ENCODE measurements at places on chromosomes 12 and 14.

DNA sequence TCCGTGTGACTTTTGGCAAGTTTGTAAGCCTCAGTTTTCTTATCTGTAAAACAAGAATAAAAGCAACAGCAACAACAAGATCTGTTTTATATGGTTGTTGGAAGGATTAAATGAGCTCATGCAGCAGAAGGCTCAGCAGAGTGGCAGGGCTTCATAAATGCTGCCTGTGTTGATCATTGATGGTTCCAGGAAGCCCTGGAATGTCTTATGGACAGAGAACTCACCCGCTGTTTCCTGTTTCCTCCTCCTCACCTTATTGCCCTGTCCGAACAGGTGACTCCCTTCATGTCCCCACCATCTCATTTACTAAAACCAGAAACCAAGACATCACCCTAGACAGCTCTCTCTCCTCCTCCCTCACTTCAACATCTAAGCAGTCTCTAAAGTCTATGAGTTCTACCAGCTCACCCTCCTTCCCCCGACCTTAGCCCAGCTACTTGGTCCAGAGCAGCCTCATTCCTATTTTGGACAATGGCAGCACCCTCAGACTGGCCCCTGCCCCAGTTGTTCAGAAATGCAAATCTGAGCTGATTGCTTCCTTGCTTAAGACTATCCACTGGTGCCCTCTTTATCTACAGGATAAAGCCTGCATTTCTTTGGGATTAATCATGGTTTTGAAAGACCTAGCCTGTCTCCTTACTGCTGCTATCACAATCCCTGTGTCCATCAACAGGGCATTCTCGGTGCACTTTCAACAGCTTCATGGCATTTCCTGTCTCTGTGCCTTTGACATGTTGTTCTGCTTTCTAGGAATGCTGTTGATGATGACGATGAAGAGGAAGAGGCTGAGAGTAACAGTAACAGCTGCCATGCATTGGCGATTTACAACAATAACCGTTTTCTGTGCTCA lies 21.4 kb upstream of the GSG1 start:
- DNase-seq: no peak

DNA sequence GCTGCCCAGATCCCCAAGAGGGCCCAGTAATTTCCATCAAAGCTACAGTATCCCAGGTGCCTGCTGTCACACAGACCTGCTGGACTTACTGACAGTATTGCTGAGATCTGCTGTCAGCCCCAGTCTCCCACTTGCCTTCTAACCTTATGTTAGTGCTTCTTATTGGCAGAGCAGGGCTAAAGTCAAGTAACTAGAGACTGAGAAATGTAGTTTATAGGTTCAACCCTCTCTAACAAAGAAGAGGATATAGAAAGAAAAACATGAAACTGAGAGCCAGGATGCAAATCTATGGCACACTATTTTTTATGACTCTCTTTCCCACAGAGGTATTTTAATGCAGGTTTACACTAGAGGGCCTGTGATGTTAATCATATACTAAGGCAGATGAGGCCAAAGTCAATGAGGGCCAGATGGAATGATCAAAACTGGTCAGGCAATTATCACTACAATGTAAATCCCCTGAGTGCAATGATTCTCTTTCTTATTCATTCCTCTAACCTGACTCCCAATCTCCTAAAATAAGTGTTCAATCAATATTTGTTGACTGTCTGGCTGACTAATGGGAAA lies 781.9 kb downstream of the VRK1 start:
- no peak for DNase-seq

- DNase-seq: no peak
Observed at GRCh38 chr12:20370866-20371519, 2.7 kb downstream of the PDE3A start.

DNA sequence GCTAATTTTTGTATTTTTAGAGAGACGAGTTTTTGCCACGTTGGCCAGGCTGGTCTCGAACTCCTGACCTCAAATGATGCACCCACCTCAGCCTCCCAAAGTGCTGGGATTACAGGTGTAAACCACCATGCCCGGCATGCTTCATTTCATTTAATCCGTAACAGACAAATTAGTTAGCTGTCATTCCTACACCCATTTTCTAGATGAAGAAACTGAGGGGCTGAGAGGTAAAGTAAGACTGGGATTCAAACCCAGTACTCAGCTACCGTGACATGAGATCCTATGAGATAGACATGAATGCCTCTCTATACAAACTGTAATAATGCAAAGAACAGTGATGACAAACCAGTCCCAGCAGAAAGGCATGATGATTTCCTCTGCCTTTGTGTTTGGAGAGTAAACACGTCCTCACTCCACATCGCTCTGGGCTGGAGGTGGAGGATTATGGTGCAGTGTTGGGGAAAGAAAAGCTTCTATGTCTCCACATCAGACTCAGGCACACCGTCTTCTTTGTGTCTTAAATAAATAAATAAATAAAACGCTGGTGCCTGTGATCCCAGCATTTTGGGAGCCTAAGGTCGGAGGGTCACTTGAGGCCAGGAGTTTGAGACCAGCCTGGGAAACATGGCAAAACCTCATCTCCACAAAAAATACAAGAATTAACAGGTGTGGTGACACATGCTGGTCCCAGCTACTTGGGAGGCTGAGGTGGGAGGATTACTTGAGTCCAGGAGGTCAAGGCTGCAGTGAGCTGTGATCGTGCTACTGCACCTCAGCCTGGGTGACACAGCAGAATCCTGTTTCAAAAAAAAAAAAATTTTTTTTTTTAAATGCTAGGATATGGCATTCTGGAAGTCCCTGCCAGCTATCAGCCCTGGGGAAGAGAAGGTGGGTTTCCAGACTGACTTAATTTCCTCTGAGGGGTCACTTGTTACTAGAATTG lies 10.5 kb downstream of the VSX2 start:
- no peak for DNase-seq

DNA sequence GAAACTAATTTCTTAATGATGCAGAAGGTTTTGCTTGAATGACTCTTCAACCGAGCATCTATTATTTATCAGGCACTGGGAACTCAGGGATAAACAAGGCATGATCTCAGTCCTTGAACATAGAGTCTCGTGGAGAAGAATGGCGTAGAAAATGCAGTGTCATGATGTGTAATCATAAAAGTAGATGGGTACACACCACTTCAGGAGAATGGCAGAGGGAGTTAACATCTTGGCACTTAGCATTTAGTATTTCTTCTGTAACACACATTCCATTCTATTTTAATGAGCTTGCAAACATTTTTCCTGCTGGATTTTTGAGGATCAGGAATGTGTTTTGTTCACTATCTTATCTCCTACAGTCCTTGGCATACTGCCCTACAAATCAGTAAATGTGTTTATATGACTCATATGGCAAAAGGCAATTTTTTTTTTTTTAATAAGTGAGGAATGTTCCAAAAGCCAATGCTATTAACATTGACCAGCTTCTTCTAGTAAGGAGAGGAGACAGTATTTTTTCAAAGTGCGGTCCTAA lies 3.8 kb downstream of the TXNRD1 start:
- DNase-seq: peak; percentile 55

- DNase-seq: no peak
Observed at GRCh38 chr12:58139894-58140293, 198.5 kb downstream of the ATP23 start.

- DNase-seq: no peak
Observed at GRCh38 chr12:123951467-123951866, 21.2 kb downstream of the CCDC92 start.

DNA sequence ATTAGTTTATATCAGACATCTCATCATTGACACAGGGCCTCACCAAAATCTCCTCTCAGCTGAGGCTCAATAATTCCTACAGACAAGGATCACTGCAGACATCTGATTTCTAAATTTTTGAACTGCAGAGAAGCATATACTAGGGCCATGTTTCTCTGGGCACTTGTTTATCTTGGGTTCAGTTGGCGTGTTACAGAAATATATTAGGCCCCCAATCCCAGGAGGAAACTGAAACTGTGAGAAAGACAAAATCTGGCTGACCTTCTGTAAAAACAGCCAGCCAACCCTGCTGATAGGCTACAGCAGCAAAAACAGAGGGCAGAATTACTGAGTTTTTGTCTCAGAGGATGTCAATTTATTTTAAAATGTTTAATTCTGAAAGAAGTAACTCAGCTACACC lies 634.6 kb downstream of the ETNK1 start:
- no peak for DNase-seq

- no peak for DNase-seq
Observed at GRCh38 chr12:3961591-3961990, 88.4 kb upstream of the PARP11 start.

- DNase-seq: no peak
Observed at GRCh38 chr14:23162800-23163199, 20.7 kb downstream of the SLC7A8 start.

- no peak for DNase-seq
Observed at GRCh38 chr12:59432057-59432456, 163.8 kb upstream of the SLC16A7 start.

DNA sequence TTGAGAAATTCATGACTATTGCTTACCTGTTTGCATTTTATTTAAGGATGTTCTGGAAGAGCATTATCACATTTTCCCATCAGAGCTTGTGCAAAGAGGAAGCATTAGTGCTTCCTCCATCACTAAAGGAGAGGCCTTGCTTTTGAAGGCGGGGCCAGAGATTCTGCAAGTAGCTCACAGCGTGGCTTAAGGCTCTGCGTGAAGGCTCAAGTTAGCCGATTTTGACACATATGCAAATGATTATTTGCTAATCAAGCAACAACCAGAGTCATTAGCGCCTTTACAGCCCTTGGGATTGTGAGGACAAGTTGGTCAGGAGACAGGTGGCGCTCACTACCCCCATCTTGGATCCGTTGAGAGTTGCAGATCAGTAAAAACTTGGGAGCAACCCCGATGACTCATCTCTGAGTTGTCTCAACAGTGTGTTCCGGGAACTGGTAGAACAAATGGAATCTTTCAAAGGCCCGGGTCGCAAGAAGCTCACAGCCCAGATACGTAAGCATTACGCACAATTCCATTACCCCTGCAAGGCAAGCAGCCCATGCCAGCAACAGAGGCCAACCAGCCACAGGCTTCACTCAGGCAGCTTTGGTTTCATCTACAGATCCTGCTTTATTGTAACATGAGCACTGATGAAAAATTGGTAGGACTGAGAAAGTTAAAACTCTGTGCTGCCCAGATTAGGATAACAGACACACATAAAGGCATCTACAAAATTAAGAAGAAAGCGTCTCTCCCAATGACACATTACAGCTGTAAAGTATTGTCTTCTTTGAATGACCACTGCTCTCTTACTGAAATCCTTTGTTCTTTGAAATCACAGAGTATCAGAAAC lies 34.9 kb upstream of the SPTSSA start:
- peak; percentile 83 for DNase-seq

DNA sequence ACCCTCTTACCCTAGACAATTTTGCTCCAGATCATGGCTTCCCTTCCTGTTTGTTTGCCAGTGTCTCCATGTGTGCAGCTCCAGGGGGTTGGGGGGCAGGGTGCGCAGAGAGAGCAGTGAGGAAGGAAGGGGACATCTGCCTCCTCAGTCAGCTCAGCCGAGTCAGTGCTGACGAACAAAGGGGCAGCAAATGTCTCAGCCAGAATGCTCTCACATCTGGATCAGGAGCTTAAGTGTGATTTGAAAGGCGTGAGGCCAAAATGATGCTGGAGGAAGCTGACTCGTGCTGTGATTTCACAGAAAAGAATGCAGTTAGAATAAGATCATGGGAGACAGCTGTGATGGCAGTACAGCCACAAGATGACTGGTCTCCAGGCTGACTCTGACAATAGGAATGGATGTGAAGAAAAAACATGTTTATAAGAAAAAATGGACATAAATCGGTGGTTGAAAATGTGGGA lies 27.1 kb upstream of the CDK17 start:
- DNase-seq: no peak

- peak; percentile 8 for DNase-seq
Observed at GRCh38 chr12:13316587-13317246, 120.2 kb downstream of the EMP1 start.

- DNase-seq: no peak
Observed at GRCh38 chr12:22307811-22308210, 26.7 kb downstream of the ST8SIA1 start.

DNA sequence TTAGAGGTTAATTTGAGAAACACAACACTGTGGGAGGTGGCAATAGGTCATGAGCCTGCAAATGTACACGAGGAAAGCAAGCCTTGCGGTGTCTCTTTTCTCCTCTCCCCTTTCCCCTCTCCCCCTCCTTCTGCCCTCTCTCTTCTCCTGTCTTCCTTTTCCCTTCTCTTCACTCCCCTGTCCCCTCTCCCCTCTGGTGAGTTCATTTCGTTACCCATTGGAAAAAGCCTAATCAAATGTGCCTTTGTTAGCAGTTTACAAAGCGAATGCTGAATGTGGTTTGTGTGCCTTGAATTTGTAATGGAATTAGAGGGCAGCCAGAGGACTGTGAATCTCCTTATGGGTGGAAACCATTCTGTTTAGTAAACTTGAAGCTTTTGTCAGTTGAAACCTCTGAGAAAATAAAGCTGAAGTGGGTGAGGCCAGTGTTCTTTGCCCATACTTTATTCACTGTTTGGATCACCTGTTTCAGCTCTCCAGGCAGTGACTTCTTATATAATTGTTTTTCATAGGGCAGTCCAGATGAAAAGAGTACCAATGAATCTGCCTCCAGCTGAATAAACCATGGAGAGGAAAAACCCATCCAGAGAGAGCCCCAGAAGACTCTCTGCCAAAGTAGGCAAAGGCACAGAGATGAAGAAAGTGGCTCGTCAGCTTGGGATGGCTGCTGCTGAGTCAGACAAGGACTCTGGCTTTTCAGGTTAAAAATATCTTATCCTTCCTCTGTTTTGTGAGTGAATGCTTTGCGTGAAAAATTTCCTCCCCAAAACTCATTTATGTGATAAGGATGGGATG lies 7.3 kb downstream of the CIPC start:
- DNase-seq: no peak

- no peak for DNase-seq
Observed at GRCh38 chr12:30874455-30875321, 51.9 kb upstream of the TSPAN11 start.

DNA sequence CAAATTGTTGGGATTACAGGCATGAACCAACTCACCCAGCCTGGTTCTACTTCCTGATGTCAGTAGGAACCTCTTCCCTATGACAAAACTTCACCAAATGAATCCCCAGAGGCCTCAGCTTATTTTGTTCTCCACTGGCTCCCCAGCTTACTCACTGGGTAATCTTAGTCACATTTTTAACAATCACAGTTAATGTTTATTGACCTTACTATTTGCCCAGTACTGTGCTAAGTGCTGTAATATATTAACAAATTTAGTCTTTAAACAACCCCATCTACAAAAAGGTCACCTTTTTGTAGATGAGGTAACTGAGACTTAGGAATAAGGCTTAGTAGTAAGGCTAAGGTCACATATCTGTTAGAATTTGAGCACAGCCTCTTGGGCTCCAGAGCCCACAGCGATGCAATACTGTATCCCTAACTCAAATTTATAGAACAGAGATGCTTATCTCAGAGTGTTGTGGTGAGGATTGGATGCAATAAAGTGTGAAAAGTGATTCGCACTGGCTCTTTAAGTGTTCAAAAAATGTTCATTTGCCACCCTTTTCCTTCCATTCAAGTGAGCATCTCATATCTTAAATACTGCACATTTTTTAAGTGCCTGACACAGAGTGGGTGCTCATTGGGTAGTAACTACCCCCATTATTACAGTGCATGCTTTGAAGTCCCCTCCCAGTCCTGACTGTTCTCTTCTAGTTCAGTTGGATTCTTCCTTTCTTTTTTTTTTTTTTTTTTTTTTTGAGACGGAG lies 146.4 kb upstream of the ARHGAP5 start:
- no peak for DNase-seq
